ENCODE measurements at places on chromosomes 16 and 17.

DNA sequence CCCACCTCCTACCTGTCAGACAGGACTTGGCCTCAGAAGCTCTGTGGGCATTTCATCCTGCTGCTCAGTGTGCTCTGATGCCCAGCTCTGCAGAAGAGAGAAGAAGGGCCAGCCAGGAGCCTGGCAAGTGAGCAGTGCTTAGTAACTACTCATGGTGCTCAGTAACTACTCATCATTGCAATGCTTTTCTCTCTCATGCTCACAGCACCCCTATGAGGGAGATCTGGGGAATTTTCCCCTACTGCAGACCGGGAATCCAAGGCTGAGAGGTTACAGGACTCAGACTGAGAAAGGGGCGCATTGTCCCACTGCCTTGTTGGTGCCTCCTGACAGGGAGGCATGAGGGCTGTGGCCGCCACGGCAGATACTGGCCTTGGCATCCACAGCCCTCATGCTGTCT is 261.1 kb downstream of the C16orf95 start:
- no peak for DNase-seq

DNA sequence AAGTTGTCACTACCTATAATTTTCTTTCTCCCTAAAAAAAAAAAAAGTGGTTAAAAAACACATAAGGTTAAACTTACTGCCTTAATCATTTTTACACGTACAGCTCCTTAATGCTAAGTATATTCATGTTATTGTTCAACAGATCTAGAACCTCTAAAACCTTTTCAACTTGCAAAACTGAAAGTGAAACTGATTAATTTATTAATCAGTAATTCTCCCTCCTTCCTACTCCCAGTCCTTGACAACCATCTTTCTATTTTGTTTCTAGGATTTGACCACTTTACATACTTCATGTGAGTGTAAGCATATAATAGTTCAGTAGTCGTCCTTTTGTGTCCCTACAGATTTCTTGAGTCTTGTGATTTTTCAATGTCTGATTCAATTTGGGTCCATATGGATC is 251.4 kb upstream of the KIF2B start:
- no peak for DNase-seq

- no peak for DNase-seq
Observed at GRCh38 chr17:65394811-65395472, 166.5 kb downstream of the AXIN2 start.

- no peak for DNase-seq
Observed at GRCh38 chr17:4796552-4796920, 572 bp downstream of the PSMB6 start.

- no peak for DNase-seq
Observed at GRCh38 chr17:81427173-81428120, 32.2 kb downstream of the BAHCC1 start.

DNA sequence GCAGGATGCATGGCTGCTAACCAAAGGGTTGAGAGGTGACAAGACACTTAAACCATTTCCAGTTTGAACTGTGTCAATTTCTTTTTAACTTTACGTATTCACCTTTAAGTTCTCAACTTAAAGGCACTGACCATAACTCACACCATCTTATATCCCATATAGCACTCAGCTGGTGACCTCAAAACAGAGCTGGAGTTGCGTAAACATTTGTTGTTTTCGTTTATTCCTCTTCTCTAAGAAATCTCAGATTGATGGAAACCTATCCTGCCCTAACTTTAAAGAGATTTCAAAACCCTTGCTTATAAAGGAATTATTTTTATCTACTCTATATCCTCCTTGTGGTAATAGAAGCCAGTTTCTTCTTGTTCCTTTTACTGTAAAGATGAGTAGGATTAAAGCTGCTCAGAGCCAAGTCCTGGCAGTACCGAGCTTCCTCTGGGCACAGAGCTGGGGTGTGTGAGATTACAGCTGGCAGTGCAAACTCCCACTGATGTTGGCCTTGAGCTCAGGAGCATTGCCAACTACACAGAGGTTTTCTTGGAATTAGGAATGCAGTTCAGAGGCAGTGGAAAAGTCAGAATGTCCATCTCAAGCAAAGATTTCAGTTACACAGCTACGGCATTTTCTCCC is 1.3 kb downstream of the KCTD2 start:
- DNase-seq, result no peak
